Activated CD4-positive, alpha-beta T cell treated with anti-CD3 and anti-CD28 coated beads for 1 hour (primary cell): ENCODE measurements at places on chromosomes 11 and 22.
A peak's percentile ranks its signal among the peaks of the same experiment; 100 is the strongest.

- DNase-seq, result no peak
Observed at GRCh38 chr22:45776313-45776585, 104.6 kb downstream of the ATXN10 start.

DNA sequence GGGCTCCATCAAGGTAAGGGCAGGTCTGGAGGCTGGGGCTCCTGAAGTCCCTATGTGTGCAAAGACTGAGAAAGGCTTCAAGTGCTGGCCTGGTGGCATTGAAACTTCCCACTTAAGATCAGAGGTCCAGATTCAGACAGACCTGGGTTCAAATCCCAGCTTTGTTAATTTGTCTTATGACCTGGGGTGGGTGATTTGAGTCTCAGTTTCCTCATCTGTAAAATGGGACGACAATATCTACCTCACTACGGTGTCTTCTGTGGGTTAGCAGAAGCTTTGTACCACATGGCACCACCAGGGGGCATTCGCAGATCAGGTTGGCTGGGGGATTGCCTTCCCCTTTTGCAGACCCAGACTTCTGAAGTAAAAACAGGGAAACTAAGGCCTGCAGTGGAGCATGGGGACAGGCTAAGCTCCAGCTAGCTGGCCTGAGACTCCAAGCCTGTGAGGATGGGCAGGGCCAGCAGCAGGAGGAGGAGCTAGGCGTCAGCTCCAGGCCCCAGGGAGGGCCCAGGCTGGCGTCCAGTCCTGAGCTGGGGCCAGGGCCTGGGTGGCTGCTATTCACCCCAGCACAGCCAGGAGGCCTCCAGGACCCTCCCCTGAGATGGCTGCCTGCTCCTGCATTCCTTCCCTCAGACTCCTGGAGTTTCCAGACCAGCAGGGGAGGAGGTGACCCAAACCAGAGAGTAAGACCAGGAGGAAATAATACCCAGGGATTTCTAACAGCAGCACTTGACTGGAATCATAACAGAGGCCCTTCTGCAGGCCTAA is 1.5 kb downstream of the CASTOR1 start:
- peak; percentile 81 for DNase-seq

DNA sequence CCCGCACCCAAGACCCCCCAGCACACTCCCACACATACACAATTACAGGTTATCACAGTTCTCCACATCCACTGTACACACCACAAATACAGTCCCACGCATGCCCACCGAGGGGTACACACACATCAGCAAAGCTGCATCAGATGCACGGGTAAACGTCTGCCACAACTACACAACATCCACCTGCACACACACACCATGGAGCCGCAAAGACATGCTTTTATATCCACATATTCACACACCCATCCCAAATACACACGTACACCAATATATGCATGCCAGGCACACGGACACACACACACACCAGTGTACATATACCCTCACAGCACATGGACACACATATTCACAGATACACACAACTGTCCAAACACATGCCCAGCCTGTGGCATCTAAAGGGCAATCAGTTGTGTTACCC is 5.4 kb upstream of the KCNJ4 start:
- DNase-seq, result no peak

- DNase-seq, result no peak
Observed at GRCh38 chr11:107792049-107792443, 66.5 kb downstream of the SLC35F2 start.

GRCh38 chr11:120827820-120828219 is 196.1 kb upstream of the TBCEL start:
- DNase-seq, result no peak

DNA sequence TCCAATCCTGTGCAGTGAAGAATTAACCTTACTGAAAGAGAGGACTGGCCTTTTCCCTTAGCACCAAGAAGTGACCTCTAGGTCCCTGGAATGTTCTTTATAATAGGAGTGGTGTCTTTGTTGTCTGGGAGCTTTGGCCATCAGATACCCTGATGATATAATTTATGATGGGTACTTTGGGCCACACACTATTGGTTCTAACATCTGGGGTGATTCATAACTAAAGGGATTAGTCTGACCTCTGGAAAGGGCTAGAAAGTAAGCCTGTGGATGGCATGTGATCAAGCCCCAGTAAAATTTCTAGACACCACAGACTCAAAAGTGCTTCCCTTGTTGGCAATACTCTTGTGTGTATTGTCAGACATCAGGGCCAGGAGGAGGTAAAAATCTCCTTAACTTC is 891.2 kb downstream of the KCNA4 start:
- DNase-seq, result no peak

DNA sequence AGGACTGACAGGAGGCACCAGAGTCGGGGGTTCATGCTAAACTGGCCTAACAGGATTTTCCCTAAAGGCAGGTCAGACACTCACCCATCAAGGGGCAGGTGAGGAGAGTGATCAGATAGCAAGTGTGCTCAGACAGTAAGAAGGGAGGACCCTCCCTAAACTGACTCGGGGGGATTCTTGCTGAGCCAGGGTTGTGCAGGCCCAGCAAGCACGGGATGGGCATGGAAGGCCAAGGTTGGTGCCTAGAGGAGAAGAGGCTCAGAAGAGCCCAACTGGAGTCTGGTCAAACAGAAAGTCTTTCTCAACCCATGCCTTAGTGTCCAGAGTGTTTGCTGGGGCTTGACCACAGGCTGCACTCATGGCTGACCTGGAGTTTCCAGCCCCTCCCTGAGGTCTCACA is 6.2 kb upstream of the APOL1 start:
- no peak for DNase-seq

- DNase-seq, result no peak
Observed at GRCh38 chr11:73291781-73292524, 16.1 kb upstream of the ARHGEF17 start.

DNA sequence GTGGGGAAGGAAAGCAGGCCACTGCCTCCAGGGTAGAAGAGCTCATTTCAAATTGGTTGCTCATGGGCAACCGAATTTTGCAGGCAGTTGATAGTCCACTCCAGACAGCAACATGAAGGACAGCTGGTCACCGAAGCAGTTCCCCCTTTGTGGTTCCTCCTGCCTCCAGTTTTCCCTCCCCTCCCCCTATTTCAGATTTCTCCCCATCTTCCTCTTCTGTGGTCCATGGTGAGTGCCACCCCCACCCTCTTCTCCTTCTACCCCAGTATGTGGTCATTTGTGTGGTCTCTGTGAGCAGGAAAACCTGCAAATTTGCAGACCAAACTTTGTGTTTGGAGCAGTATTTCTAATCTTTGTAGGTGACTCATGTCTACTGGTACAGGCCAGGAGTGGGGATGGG is 38.2 kb upstream of the PAK1 start:
- DNase-seq, result no peak
